ENCODE measurements at places on chromosomes 5 and 9.

DNA sequence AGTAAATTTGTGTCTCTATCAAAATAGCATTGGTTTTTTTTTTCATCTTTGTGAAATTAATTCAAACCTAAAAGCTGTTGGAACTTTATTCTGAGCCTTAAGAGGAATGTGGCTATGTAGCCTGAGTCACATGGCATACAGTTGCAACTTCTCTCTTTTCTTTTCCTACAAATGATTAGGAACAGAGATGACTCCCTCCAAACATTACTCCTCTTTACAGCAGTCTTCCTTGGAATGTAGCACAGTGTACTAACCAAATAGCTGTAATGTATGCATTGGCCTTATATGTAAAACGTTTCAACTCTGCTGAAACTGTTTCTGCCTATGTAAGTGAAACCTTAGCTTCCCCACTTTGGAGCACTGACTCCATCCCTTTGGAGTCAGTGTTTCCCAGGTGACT lies 100.9 kb upstream of the MAP1B start:
- no peak for DNase-seq

DNA sequence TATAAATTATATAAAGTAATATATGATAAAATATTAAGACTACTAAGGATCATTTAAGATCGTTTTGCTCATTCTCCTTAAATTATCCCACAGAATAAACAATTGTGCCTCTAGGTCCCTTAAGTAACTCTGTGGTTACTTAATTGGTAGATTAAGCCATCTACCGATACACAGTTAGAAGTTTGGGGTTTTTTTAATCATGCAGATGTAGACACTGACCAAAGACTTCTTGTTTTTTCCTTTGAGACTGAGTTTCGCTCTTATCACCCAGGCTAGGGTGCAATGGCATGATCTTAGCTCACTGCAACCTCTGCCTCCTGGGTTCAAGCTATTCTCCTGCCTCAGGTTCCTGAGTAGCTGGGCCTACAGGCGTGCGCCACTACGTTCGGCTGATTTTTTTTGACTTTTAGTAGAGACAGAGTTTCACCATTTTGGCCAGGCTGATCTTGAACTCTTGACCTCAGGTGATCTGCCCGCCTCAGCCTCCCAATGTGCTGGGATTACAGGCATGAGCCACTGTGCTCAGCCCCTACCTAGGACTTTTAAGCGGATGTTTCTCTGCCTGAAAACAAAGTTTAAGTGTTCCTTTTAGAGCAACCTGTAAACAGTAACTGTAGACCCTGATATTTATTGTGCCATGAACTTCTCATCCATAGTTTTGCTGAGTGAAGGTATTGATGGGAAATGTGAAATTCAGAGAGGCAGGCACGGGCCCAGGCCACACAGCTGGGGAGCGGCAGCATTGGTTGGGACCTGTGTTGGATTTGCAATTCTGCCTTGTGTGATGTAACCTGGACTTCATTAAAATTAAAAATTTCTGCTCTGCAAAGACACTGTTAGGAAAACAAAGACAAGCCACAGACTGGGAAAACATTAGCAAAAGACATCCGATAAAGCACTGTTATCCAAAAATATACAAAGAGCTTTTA lies 11.6 kb downstream of the CEL start:
- DNase-seq, result no peak

- DNase-seq, result no peak
Measured at GRCh38 chr5:20572614-20573013, 584.6 kb upstream of the CDH18 start.

- DNase-seq, result no peak
Measured at GRCh38 chr9:90099262-90099963, 494.6 kb downstream of the GADD45G start.

GRCh38 chr9:119801311-119801710 lies 432.1 kb upstream of the BRINP1 start:
- no peak for DNase-seq

- DNase-seq, result no peak
Measured at GRCh38 chr5:9176641-9177040, 369.2 kb downstream of the SEMA5A start.

DNA sequence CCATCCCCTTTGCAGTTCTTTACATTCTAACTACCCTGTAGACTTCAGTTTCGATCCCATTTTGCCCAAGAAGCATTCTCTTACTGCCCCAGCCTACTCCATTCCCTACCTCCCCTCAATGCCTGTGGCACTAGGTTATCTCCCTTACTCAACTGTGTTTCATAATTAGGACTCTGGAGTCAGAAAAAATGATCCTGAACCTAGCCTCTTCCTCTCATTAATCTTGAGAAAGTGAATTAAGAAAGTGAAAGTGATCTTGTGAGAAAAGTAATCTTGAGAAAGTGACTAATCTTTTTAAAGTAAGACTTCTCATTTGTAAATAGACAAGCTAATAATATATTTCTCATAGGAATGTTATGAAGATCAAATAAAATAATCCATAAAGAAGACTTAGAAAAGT lies 444.0 kb upstream of the TRPC7 start:
- no peak for DNase-seq

GRCh38 chr5:130520211-130520610 lies 615.9 kb downstream of the CHSY3 start:
- no peak for DNase-seq

- no peak for DNase-seq
Measured at GRCh38 chr9:87857141-87857947, 25.3 kb upstream of the SPATA31E1 start.

- DNase-seq, result peak; percentile 46
Measured at GRCh38 chr5:149730620-149731331, 666 bp downstream of the PPARGC1B start.

DNA sequence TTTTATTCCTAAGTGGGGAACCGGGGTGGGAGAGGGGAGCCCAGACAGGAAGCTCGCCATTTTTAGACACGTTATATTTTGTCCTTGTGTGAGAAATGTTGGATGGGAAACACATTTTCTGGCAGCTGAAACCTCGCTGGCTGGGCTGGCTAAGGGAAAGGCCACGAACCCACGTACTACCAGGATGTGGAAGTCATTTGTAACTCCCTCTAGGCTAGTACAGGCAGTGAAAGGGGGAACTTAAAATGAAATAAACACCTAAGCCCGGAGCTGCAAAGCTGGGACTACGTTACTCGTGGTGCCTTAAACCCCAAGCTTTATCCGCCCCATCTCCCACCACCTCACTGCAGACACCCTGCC lies 42.5 kb downstream of the TMEM174 start:
- DNase-seq, result no peak

DNA sequence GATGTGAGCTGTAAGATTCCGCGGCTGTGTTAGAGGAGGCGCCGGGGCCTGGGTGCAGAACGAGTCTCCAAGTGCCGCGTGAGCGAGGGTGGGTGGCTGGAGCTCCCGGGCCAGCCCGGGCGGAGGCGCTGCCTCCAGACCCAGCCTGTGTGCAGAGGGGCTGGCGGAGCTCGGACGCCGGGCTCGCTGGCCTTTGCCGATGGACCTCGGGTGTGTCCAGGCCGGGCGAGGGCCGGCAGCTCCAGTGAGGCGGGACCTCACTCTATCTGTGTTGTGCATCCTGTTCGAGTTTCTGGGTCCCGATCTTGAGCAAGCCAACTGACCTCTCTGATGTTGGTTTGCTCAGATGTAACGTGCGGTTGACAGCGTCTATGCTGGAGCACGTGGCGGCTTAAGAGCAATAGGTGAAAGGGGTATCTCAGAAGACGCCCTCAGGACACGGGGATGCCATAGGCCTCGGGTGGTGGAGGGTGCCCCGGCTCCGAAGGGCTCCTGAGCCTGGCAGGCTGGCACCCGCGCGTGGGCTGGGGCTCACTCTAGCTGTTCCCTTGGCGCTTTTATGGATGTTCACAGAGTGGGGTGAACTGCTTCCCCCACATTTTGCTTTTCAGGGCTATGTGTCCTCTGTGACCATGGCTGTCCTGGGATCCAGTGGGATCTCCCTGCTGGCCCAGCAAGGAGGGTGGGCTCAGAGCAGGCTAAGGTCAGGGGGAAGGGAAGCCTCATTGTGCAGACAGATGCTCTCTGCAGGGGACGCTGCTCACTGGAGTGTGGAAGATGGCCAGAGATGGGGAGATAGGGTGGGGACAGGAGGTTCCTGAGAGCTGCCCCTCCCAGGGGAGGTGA lies 69.8 kb downstream of the MRPL36 start:
- DNase-seq, result peak; percentile 1

DNA sequence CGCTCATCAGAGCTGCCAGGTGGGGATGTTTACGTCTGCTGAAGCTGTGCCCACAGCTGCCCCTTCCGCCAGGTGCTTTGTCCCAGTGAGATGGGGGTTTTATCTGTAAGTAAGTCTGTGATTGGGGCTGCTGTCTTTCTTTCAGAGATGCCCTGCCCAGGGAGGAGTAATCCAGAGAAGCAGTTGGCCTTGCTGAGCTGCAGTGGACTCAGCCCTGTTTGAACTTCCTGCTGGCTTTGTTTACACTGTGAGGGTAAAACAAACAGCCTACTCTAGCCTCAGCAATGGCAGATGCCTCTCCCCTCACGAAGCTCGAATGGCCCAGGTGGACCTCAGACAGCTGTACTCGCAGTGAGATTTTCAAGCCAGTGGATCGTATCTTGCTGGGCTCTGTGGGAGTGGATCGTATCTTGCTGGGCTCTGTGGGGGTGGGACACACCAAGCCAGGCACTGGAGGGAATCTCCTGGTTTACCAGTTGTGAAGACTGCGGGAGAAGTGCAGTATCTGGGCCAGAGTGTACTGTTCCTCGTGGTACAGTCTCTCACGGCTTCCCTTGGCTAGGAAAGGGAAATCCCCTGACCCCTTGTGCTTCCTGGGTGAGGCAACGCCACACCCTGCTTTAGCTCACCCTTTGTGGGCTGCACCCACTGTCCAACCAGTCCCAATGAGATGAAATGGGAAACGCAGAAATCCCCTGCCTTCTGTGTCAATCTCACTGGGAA lies 530.1 kb upstream of the DMAC1 start:
- DNase-seq, result no peak

DNA sequence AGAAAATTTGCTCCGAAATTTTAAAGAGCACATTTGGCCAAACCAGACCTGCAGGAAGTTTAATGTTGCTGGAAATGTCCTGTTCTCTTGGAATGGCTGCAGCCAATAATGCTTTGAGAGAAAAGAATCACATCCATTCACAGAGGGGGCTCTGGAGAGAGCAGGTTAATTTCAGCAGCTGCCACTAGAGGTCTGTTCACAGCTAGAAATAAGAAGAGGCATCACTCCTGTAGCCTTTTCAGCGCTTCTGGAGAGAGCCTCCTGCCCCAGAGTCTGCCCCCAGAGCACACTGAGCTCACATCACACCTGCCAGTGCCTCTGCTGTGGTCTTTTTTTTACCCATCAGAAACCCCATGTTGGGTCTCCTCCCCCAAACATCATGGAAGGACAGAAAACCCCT lies 124.8 kb upstream of the RAD23B start:
- peak; percentile 38 for DNase-seq

DNA sequence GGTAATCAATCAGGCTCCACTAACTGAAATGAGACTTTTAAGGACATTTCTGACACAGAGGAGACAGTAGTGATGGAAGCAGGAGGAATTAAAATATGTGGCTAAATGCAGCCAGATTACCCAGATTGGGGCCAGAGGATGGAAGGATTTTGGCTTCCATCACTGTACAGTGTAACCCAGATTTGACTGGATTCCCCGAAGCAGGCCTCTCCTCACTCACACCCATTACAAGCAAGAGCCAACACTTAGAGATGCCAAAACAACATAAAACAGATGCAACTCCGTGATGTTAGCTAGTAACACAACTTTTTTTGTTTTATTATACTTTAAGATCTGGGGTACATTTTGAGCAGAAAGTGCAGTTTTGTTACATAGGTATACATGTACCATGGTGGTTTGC lies 17.6 kb downstream of the TEK start:
- DNase-seq, result no peak

DNA sequence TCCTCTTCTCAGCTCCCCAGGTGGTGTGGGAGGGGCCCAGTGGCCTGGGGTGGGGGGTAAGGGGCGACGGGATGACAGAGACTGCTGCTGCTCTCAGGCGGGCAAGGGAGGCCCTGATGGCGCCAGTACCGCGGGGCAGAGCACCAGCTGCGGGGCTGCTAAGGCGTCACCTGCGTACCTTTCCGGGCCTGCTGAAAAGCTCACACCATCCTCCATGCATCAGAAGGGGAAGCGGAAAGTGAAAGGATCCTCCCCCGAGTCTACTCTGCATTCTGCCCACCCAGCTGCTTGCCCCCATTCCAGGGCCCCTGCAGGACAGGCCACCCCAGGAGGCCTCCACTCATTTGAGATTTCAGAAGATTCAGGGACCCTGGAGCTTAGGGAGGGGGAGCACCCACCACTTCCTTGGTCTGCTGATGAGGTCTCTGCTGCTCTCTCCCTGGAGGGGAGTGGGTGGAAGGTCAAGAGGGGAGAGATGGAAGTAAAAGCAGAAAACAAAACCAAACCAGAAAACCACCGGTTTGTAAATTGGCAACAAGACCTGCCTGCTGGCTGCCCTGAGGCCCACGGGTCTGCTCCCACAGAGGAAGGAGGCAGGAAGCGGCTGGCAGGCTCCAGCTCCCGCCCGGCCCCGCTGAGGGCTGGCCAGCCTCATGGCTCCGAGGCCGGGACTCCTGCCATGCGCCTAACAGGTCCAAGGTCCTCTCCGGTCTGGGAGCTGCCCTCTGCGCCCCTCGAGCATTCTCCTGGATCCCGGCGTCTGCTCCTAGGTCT lies 33.6 kb downstream of the PRRT1B start:
- no peak for DNase-seq

GRCh38 chr5:132334812-132335211 lies 34.7 kb upstream of the SLC22A5 start:
- DNase-seq, result no peak

- DNase-seq, result no peak
Measured at GRCh38 chr9:92512622-92513021, 23.2 kb downstream of the ECM2 start.

DNA sequence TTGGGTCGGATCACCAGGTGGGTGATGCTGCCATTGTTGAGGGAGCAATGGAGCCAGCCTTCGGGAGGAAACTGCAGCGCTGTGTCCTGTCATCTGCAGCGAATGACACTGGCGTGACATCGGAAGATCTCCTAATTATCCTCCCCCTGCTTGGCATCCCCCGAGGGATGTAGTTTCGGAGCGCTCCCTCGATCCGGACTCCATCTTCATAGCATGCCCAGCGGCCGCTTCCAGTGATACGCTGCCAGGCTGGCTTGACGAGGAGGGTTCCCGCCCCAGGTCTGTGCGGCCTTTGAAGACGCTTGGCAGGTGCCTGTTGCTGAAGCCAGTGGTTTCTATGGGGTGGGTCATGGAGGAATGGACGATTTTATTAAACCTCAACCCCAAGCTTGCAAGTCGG lies 194.9 kb downstream of the MAN2A1 start:
- no peak for DNase-seq

- no peak for DNase-seq
Measured at GRCh38 chr9:97387936-97388684, 23.8 kb upstream of the TDRD7 start.

- no peak for DNase-seq
Measured at GRCh38 chr9:9914174-9914573, 698.6 kb downstream of the PTPRD start.

GRCh38 chr5:56340196-56340980 lies 107.3 kb upstream of the ANKRD55 start:
- DNase-seq, result no peak

GRCh38 chr9:133443982-133444381 lies 15.8 kb upstream of the CACFD1 start:
- no peak for DNase-seq

- DNase-seq, result no peak
Measured at GRCh38 chr5:152456815-152457443, 51.9 kb upstream of the NMUR2 start.

- DNase-seq, result no peak
Measured at GRCh38 chr5:73188764-73189531, 16.0 kb downstream of the TMEM174 start.

- DNase-seq, result no peak
Measured at GRCh38 chr5:107265193-107265592, 405.5 kb downstream of the EFNA5 start.
